H4 (cell line): ENCODE measurements at places on chromosomes 2 and 18. TPM values are rescaled to one million over a fixed set of nuclear protein-coding genes. Genes with fewer than 3 reads are reported as not detected.

C2orf72 gene
- total RNA-seq, result 0.75 and 1.4 TPM in 2 replicates

RBM43 gene
- total RNA-seq, result 0.37 and 2.0 TPM in 2 replicates

OTOF gene
- 0.14 TPM in 1 of 2 replicates, not detected in the other for total RNA-seq

RAX gene
- not detected in 2 replicates for total RNA-seq

SOCS6 gene
- 10.9 and 17.6 TPM in 2 replicates for total RNA-seq

CNDP2 gene
- total RNA-seq, result 42.9 and 57.3 TPM in 2 replicates

MAL gene
- total RNA-seq, result not detected in 2 replicates

C2orf78 gene
- total RNA-seq, result 0.31 and 0.45 TPM in 2 replicates

MBOAT2 gene
- 21.3 and 26.9 TPM in 2 replicates for total RNA-seq

VWA3B gene
- not detected in 2 replicates for total RNA-seq

GKN2 gene
- not detected in 2 replicates for total RNA-seq

DTNA gene
- total RNA-seq, result 11.7 and 17.9 TPM in 2 replicates

- no peak for DNase-seq
These were observed 106.9 kb upstream of the ACVR1C start for GRCh38 chr2:157735532-157735931.

DNA sequence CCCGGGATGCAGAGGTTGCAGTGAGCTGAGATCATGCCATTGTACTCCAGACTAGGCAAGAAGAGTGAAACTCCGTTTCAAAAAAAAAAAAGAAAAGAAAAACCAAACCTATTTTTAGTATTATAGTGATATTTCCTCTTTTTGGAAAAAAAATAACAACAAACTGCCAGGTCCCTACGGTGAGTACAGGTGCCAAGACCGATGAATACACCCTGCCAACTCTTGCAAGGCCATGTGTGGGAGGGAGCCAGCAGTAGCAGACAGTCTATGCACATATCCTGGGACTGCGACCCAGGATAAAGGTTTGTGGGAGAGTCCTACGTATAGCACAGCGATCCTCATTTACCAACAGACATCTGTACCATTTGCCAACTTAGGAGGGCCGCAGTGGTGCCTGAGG is 69.6 kb upstream of the DNMT3A start:
- DNase-seq, result no peak

GRCh38 chr2:188132385-188132784 is 159.3 kb upstream of the GULP1 start:
- DNase-seq, result peak; percentile 4

DNA sequence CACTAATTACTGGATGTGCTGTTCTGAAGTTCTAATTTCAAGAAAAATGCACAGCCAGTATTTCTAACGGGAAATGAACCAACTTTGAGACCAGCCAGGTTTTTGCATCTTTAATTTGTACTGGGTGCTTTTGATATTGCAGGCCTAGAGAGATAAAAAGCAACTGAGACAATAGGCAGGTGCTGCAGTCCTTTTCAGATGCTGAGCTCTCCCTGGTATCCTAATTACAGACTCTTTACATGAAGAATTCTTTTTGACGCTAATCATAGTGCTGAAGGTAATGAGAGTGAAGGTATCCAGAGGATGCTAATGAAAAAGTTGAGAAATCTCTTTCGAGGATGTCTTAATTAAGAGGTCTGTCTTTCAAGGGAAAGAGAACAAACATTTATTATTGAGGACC is 85.1 kb downstream of the SERPINB8 start:
- DNase-seq, result no peak

DNA sequence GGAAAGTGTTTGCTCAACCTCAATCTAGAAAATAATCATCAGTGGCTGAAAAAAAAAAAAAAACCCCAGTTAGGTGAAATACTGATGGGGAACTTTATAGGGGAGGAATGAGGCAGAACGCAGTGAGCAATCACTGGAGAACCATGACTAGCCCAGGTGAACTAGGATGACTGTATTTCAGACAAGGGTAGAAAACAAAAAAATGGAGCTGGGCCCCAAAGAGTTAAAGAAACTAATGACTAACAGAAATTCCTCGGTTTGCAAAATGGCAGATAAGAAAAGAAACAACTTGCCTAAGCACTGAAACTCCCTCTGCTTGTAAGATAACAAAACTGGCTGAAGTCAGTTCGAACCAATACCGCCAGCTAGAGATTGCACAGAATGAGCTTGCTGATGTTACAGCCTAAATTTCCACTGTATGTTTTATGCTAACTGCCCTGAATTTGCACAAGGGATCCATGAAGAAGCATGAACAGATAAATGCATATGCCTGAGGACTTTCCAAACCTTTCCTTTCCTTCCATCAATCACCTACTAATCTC is 245.9 kb downstream of the METTL4 start:
- peak; percentile 38 for DNase-seq

DNA sequence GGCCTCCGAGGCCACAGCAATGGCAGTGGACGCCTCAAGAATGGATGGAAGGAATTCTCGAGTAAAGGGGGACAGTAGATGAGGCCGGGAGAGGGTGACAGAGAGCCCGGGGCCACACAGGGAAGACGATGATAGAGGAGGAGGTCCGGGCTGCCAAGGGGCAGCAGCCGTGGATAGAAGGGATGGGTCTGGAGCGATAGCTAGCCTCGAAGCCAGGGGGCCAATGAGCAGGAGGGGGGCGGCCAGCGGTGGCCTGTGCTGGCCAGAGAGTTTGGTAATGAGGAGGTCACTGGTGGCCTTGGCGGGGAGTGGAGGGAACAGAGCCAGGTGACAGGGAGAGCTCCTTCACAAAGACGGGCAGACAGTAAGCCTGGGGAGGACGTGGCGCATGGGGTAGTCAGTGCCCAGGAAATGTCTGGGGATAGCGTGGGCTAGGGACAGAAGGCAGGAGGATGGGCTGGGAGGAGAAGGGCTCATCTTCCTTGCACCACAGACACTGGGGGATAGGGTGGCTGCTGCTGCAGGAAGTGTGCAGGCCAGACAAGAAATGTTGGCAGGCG is 87.8 kb upstream of the ASB18 start:
- no peak for DNase-seq

GRCh38 chr2:69118609-69119008 is 105.6 kb downstream of the ANTXR1 start:
- DNase-seq, result peak; percentile 52

- DNase-seq, result no peak
These were observed 233.3 kb downstream of the INSIG2 start for GRCh38 chr2:118321432-118322105.

DNA sequence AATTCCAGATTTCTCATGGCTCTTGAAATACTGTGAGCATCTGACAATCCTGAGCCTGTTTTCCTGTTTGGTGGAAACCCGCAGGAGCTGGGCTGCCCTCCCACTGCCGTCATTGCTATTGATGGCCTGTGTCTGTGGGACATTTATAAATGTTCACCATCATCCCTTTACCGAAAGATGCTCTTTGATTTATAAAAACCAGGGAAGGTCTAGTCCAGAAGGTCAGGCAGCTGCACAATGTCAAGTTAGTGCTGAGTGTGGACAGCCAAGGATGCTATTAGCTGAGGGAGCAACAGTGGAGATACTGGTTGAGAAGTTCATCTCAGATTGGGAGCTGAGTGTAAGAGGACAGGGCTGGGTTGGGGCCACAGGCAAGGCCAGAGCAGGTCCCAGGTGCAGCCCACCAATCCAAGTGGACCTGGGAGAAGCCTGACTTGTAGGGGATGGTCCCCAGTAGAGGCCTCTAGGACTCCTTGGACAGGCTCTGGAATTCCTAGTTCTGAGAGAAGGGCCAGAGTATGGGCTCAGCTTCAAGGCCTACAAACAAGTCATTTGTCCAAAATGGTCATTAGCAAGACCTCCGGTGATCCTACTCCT is 55.1 kb downstream of the COPS8 start:
- no peak for DNase-seq

GRCh38 chr18:63000839-63001238 is 285.5 kb downstream of the PHLPP1 start:
- DNase-seq, result no peak

DNA sequence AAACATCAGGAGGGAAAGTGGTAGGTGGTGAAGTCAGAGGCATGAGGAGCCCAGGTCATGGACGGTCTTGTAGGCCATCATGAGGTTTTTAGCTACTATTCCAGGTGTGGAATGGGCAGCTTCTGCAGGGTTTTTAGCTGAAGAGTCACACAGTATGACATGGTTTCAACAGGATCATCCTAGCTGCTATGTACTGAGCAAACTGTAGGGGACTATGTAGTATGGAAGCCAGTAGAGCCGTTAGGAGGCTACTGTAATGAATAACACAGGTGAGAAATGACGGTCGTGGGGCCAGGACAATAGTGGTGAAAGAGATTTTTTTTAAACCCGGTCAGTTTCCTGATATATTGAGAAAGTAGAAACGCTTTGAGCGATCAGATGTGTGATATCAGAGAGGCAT is 167.6 kb upstream of the FN1 start:
- DNase-seq, result no peak

GRCh38 chr18:13266218-13267100 is 47.9 kb downstream of the LDLRAD4 start:
- DNase-seq, result no peak

GRCh38 chr2:29744976-29745375 is 176.4 kb downstream of the ALK start:
- DNase-seq, result no peak

- no peak for DNase-seq
These were observed 48.8 kb downstream of the INHBB start for GRCh38 chr2:120394764-120395163.

DNA sequence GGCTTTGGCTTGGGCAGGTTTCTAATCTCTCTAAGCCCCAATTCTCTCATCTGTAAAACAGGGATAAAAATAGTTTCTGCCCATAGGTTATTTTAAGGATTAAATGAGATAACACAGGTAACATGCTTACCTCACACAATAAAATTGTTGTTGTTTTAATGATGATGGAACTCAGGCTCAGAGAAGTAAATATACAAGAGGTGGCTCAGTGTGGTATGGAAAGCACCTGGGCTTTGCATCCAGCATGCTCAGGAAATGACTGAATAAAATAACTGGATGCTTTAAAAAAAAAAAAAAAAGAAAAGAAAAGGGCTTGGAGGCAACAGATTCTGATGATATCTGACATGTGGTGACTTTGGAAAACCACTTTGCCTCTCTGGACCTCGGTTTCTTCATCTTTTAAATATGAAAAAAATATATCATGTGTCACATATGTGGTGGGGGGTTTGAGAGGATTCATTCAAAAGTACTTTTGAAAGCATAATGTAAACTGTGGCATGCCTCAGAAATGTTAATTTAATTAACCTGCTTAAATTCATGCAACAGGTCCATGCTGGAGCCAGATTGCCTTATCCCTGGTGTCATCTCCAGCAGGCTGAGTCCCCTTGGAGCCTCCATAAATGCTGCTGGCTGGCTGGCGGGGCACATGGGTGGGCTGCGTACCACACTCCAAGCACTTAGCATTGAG is 112.8 kb upstream of the CDC42EP3 start:
- no peak for DNase-seq

DNA sequence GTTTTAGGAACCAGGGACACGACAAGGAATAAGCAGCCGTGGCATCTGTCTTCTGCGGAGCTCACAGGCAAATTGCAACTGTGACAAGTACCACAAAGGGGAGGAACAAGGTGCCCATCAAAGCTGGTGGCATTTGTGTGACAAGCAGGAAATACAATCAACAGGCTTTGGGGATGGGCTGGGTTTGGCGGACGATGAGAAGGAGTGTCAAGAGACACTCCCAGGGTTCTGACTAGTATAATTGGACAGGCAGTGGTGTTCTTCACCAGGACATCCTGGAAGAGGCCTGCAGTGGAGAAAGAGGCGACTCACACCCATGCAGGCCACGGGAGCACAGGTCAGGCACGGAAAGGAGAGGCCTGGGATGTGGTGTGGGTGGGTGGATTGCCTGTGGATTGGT is 14.2 kb upstream of the SPATA3 start:
- DNase-seq, result no peak

- no peak for DNase-seq
These were observed 280.1 kb upstream of the SALL3 start for GRCh38 chr18:78699499-78699898.

- no peak for DNase-seq
These were observed 53.4 kb downstream of the FN1 start for GRCh38 chr2:215382480-215382879.

- no peak for DNase-seq
These were observed 462.7 kb upstream of the CDH20 start for GRCh38 chr18:60870261-60871153.
